ENCODE measurements at places on chromosomes 11 and 22. TPM values are rescaled to one million over a fixed set of nuclear protein-coding genes. Genes with fewer than 3 reads are reported as not detected.

- no peak for DNase-seq
Measured at GRCh38 chr22:50218153-50218995, 17.6 kb downstream of the SELENOO start.

The GPHA2 gene
- total RNA-seq = not detected

GRCh38 chr11:65584723-65585171 lies 8.9 kb downstream of the EHBP1L1 start:
- DNase-seq = no peak

The DEFB131B gene
- not detected for total RNA-seq

GRCh38 chr11:106031936-106032335 lies 9.9 kb upstream of the MSANTD4 start:
- DNase-seq = no peak

DNA sequence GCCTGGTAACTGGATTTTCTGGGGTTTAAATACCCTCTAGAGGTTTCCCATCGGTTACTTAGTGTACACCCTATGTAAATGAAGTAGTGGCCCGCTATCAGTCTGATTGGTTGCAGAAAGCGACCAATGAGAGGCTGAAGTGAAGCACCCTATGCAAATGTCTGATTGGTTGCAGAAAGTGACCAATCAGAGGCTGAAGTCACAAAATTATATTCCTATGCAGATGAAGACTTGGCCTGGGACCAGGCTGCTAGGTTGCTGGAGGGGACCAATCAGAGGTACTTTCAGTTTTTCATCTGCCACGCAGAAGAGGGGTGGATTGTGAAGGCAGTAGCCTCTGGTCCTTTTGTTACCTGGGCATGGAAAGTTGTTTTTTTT lies 134.8 kb downstream of the TBC1D22A start:
- no peak for DNase-seq

Data from M059J (cell line).